Vagina (tissue), 2 donors: ENCODE measurements at places on chromosomes 7 and 10.

DNA sequence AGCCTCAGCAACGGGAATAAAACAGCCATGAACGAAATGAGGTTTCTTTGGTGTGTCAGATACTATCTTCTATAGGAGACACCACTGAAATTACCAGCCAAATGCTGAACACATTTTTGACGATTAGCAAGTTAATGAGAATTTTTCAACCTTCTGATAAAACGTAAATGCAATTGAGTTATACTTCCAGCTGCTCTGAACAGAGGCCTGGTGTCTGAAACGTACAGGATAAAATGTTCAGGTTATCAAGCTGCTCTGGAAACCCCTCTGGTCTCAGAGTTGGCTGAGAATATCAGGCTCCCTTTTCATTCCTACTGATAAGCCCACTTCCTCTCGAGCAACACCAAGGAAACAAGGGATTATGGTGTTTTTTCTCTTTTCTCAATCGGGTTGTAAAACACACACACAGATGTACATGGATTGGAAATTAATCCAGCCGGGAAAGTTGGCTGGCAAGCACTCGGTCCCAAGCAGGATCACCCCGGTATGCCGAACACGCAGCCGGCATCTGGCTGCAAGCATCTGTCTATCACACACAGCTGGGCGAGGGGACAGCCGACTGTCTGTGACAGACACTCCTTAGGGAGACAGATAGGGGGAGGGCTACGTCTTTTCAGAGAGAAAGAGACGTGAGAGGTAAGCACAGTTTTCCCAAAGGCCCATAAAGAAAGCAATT is 171.8 kb downstream of the PRKAG2 start:
- H3K27ac ChIP-seq: no peak overlapping the region
- DNase-seq: no peak
- H3K4me3 ChIP-seq: no peak overlapping the region
- H3K36me3 ChIP-seq: no peaks in the 10 kb centered on the region

DNA sequence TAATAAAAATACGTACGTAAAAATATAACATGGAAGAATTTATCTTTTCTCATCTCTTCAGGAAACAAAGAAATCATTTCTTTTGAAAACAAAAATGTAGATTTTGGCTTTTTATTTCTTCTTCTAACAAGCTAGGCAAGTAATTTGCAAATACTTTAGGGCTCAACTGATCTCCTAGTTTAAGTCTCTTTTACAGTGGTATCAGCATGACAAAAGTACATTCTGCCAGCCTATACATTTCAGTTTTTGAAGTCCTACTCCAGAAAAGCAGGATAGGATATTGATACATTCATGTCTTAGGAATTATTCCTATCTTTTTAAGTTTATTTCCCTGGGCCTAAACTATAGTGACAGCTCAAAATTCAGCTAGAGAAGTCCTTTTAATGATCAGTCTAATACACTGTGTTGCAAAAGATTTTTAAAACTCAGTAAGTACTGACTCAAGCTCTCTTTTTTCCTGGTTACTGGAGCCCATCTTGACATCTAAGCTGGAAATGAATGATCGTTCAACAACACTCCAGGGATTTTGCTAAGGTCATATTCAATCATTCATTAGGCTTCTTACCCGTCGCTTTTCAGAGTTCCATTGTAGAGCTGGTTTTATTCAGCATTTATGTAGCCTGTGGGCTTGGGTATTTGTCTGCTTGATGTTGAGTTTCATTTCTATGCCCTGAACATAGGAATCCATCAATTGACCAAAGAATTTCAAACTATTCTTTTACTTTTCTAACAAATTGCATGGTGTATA is 12.2 kb upstream of the FAM53B start:
- no peaks in the 10 kb centered on the region for H3K4me1 ChIP-seq
- no peak overlapping the region for H3K27ac ChIP-seq
- no peaks in the 10 kb centered on the region for H3K27me3 ChIP-seq
- H3K36me3 ChIP-seq: peaks cover 8% of the 10 kb centered on the region
- DNase-seq: no peak

- no peaks in the 10 kb centered on the region for H3K4me1 ChIP-seq
- no peak overlapping the region for H3K4me3 ChIP-seq
- no peaks in the 10 kb centered on the region for H3K27me3 ChIP-seq
- DNase-seq: no peak
Observed at GRCh38 chr10:128525444-128525843, 399.2 kb upstream of the MKI67 start.

GRCh38 chr10:101749047-101750016 is 26.6 kb downstream of the FGF8 start:
- DNase-seq: no peak
- H3K4me1 ChIP-seq: no peaks in the 10 kb centered on the region

- no peaks in the 10 kb centered on the region for H3K27me3 ChIP-seq
- no peaks in the 10 kb centered on the region for H3K36me3 ChIP-seq
- peak; percentile 47 for DNase-seq
Observed at GRCh38 chr7:44386139-44386913, 60.9 kb upstream of the CAMK2B start.
